Mesothelial cell of epicardium (in vitro differentiated cells): ENCODE measurements at places on chromosomes 6 and 20.

GRCh38 chr20:23039885-23040508 lies 4.9 kb downstream of the SSTR4 start:
- DNase-seq, result no peak

GRCh38 chr6:1636971-1637871 lies 27.5 kb downstream of the FOXC1 start:
- DNase-seq, result no peak

DNA sequence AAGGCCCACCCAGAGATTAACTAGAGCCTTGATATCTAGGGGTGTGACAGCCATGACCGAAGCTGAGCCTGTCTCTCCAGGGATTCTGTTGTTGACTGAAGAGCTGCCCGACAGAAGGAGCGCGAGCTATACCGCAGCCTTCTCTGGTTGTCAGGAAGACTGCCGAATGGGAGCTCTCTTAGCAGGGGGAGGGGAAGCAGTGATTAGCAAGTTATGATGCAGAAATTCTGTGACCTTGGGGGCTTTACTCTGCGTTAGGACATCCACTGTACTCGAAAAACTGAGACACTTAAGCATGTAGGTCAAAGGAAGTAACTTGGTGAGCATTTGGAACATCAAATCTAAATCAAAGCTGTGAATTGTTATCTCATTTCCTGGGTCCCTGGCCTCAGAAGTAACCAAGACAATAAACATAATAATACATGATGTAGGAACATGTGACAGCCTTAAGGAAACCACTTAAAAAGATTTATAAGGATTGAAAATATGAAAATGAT lies 84.7 kb downstream of the MAP3K4 start:
- no peak for DNase-seq

GRCh38 chr6:30915591-30915946 lies 1.5 kb downstream of the VARS2 start:
- DNase-seq, result no peak

GRCh38 chr6:5466281-5467136 lies 205.2 kb downstream of the FARS2 start:
- DNase-seq, result no peak
